ENCODE measurements at places on chromosomes 4 and X. TPM values are rescaled to one million over a fixed set of nuclear protein-coding genes. Genes with fewer than 3 reads are reported as not detected.

IRF2 gene
- total RNA-seq, result 12.6 TPM

LRCH2 gene
- 0.02 TPM for total RNA-seq

IQCM gene
- total RNA-seq, result not detected

CD99 gene
- 272 TPM for total RNA-seq

CWH43 gene
- total RNA-seq, result not detected

TMEM33 gene
- total RNA-seq, result 34.3 TPM

NAP1L2 gene
- total RNA-seq, result 0.86 TPM

ZBTB49 gene
- 2.5 TPM for total RNA-seq

GAGE12F gene
- not detected for total RNA-seq

TCEAL6 gene
- total RNA-seq, result not detected

EDNRA gene
- total RNA-seq, result 0.30 TPM

NSUN7 gene
- 0.40 TPM for total RNA-seq

MAGEA2 gene
- total RNA-seq, result not detected

UGT2A3 gene
- total RNA-seq, result not detected

SYP gene
- total RNA-seq, result 2.2 TPM

HSFX2 gene
- total RNA-seq, result 0.13 TPM

TACR3 gene
- total RNA-seq, result not detected

GNRHR gene
- total RNA-seq, result not detected

RLIM gene
- 9.6 TPM for total RNA-seq

MTCP1 gene
- total RNA-seq, result 15.0 TPM

RBM47 gene
- total RNA-seq, result 21.3 TPM

TCEAL1 gene
- total RNA-seq, result 36.1 TPM

HAND2 gene
- total RNA-seq, result 0.42 TPM

SOD3 gene
- not detected for total RNA-seq

ARHGAP36 gene
- total RNA-seq, result not detected

HDX gene
- total RNA-seq, result 2.0 TPM

CASP6 gene
- total RNA-seq, result 17.3 TPM

CLDN34 gene
- total RNA-seq, result not detected

PCDH7 gene
- 0.03 TPM for total RNA-seq
